DND-41 (cell line): ENCODE measurements at places on chromosomes 6 and 20.

DNA sequence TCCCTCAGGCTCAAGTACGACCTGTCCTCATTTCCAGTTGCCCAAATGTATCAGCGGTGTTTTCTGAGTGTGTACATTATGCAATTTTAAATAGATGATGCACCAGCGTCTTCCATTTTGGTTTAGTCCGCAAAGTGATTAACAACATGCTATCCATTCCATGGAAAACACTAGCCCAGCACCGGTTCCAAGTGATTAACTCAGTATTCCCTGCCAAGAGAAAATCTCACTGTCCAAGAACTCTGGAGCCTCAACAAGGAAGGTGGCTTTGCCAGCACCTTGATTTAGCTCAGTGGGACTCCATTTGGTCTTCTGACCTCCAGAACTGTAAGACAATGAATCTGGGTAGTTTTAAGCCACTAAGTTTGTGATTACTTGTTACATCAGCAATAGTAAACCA is 107.2 kb downstream of the FOXC1 start:
- DNase-seq = no peak

- no peak for DNase-seq
Measured at GRCh38 chr6:150143516-150144293, 861 bp downstream of the PPP1R14C start.

DNA sequence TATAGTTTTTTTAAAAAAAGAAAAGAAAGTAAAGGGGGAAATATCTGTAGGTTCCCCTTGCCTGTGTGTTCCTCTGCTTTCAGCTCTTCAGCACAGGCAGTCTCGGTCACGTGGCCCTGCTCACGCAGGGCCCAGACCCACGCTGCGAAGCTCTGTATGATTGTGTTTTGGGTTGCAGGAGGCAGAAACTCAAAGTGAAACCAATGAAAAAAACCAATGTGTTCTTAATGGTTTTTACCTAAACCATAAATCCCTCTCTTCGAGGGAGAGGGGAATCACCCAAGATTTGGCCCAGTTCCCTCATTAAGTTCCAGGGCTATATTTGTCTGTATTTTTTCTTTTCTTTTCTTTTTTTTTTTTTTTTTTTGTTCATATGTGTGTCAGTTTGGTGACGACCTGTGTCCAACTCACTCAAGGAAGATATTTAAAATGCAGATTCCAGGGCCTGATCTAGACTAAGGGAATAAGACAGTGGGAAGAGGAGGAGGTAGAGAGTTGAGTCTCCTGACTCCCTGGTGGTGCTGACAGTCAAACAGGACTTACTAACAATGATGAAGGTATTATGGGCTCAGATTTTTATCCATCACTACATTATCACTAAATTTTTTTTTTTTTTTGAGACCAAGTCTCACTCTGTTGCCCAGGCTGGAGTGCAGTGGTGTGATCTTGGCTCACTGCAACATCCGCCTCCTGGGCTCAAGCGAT is 33.8 kb upstream of the RREB1 start:
- DNase-seq = no peak

GRCh38 chr6:156630613-156631302 is 146.4 kb upstream of the ARID1B start:
- DNase-seq = no peak

DNA sequence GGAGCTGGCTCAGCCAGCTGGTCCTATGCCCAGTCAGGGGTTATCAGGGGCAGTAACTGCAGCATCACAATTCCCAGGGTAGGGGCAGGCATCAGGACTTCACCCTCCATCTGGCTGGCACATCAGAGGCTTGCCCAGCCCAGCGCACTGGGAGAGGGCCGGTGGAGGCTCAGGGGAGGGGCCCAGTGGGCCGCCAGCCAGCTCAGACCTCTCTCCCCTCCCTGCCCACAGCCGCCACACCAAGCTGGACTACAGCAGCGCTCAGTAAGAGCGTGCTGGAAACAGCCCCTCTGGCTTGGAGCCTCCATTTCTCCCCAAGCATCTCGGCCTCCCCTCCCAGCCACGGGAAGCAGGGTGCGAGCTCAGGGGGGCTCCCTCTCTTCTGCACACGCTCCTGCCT is 22.0 kb downstream of the ADA start:
- no peak for DNase-seq

DNA sequence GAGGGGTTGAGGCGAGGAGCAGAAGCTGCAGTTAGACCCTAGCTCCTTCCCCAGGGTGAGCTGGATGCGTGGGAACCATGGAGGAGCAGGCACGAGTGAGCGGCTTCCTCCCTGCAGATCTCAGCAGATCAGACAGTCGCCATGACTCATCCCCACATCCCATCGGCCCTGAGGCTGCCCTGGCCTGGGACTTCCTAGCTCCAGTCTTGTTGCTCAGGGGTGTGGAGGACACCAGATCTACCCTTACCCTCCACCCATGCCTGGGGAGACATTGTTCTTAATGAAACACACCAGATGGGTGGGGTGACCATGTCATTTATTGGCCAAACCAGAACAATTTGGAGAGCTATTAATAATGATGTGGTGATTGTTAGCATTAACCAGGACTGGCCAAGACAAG is 36.3 kb upstream of the TGM2 start:
- no peak for DNase-seq

GRCh38 chr6:69162811-69163210 is 527.7 kb downstream of the ADGRB3 start:
- DNase-seq = no peak

GRCh38 chr6:165478581-165478980 is 169.2 kb upstream of the C6orf118 start:
- no peak for DNase-seq

DNA sequence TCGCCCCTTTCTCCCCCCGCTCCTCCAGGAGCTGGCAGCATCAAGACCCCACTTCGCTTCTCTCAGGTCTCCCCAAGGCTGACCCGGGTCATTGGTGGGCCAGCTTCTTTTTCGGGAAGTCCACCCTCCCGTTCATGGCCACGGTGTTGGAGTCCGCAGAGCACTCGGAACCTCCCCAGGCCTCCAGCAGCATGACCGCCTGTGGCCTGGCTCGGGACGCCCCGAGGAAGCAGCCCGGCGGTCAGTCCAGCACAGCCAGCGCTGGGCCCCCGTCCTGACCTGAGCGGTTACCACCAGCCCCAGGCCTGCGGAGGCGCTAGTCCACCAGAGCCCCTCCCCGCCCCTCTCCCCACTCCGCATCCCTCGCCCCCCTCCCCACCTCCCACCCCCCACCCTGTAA is 1.0 kb downstream of the PPDPF start:
- no peak for DNase-seq

GRCh38 chr6:158283304-158283980 is 28.8 kb upstream of the TULP4 start:
- DNase-seq = no peak

- no peak for DNase-seq
Measured at GRCh38 chr6:81772741-81773140, 20.3 kb upstream of the TENT5A start.

DNA sequence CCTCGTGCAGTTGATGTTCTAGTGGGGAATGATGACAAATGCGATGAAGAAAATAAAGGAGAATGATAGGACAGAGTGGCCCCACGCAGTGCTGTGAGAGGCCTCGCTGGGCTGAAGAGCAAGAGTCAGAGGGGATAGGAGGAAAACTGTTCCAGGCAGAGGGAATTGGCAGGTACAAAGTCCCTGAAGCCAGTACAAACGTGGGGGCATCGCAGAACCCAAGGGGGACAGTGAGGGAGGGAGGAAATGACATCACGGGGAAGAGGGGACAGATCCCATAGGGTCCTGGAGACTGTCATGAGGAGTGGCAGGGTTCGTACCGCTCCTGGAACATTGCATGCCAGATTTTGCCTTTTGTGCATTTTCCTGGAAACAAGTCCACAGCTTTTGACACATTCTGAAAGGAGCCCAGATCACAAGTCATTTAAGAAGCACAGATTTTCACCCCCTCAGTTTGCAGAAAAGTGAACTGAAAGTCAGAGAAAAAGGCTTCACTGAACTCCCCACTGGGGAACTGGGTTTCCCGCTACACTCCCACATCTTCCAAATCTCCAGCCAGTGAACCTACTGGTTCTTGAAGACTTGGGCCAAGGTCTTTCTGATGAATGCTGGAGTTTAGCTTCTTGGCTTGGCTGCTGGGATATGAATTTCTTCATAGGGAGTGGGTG is 77.0 kb downstream of the SULF2 start:
- DNase-seq = no peak

DNA sequence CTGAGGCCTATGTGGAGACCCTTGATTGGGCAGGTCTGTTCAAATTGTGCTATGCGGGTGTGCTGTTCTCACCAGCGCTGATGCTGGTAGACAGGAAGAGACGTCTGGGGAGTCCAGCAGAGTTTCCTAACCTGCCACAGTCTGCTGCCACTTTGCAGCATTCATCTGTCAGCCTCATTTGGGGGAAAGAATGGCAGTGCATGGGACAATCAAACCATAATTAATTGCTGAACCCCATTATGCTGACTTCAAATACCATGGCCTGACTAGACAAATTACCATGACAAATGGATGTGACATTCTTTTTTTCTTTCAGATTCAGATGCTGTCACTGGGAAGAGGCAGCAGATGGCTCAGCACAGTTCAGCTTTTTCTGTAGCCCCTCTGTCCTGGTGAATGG is 171.4 kb upstream of the SYNDIG1 start:
- DNase-seq = no peak

DNA sequence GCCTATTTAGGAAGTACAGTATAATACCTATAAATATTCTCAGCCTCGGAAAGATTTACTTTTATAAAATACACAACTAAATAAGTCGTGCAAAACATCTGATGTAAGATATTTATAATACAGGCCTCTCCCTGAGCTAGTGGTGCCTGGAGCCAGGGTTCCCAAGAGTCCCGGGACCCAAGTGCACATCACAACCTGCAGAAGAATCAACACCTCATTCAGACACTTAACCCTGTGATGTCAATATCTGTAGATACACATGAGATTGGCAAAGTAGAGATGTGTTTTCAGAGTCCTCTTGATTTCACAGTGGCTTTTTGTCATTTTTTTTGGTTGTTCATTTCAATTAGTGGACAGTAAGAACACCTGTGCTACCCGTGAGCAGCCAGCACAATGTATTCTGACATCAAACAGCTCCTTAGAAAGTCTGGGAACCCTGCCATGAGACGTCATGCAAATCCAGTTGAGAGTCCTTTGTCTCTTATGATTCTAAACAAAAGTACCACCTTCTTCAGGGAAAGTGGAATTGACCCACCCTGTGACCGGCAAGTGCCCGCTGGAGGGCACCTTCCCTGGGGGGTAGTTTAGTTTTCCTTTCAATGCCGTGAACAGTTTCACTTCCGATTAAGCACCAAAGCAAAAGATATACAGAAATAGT is 101.6 kb downstream of the DACT2 start:
- DNase-seq = no peak

DNA sequence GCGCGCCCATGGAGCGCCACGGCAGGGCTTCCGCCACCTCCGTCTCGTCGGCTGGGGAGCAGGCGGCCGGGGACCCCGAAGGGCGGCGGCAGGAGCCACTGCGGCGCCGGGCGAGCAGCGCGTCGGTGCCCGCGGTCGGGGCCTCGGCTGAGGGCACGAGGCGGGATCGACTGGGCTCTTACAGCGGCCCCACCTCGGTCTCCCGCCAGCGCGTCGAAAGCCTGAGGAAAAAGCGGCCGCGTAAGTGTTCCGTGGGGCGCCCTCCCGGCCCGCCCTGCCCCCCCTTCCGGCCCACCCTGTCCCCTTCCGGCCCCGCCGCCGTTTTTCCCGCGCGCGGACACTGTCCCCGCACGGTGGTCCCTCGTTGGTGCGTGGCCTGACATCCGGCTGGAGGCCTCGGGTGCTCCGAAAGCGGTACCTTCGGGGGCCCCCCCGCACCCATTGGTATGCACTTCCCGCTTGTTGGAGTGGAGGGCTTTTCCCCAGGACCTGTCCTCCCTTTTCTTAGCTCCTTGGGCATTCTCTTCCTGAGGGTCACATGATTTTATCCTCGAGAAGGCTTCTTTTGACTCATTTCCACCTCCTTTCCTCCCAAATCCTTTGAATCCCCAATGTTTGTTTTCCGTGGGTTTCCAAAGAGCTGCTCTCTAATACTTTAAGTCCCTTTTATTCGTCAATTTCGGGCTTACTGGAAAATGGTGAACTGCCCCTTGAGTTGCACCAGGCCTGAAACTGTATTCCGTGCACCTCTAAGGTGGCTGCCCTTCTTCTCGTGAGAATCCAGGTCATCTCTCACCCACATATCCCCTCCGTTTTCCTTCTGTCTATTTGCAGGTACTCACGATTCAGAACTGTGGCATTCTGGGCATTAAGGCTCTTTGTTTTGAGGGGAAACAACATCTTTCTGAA is 556 bp downstream of the PANK2 start:
- DNase-seq = peak; percentile 58

DNA sequence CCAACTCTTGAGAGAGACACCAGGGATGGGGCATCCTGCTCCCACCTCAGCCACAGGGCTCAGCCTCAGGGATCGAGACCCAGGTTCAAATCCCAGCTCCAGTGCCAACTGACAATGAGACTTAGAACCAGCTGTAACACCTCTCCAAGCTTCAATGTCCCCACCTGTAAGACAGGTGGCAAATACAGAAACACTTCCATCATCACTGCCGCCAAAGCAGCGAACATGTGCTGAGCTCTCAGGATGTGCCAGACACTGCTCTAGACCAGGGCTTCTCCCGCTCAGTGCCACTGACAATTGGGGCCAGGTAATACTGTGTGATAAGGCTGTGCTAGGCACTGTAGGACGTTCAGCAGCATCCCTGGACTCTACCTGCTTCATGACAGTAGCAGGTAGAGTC is 22.1 kb downstream of the PREX1 start:
- no peak for DNase-seq

DNA sequence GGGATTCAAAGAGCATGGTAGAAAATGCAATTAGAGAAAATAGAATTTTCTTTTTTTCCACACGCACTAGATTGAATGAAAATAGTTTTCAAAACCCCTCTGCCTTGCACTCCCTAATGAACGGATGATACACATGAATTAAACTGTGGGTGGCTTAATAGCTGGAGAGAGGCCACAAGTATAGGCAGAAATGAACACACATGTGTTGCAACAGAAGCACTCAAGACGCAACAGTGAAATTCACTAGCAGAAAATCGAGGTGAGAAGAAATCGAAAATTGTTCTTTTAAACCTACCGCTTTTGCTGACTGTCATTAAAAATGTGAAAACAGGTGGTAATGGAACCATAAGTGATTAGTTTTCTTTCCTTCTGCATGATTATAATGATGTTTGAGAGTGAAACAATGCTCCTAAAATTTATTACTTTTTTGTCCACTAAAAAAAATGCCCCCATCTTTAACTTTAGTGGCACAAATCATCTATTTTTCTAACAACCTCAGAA is 80.1 kb upstream of the SHLD1 start:
- no peak for DNase-seq

DNA sequence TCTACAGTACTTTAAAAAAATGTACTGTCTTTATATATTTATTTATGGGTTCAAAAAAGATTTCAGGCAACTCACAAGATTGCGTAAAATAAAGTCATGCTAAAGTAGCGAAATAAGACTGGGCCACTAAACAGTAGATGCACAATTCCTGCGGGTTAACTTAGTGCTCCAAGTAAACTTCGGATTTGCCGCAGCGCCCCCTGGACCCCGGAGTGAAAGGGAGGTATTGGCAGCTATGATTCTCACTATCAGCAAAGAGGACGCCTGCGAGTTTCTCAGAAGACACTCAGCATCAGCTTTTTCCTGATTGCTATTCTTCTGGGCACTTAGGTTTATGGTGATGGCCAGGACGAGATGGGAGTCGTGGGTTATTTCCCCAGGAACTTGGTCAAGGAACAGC is 1.4 kb downstream of the OTOR start:
- no peak for DNase-seq

GRCh38 chr6:160634706-160635105 is 29.4 kb downstream of the LPA start:
- DNase-seq = no peak

- no peak for DNase-seq
Measured at GRCh38 chr6:170265655-170266054, 25.2 kb downstream of the DLL1 start.
